ENCODE measurements at places on chromosomes 1 and 21. TPM values are rescaled to one million over a fixed set of nuclear protein-coding genes. Genes with fewer than 3 reads are reported as not detected.

The MYOM3 gene
- total RNA-seq: not detected

The OR2L3 gene
- total RNA-seq: 1.6 TPM

The BCAR3 gene
- total RNA-seq: 1.1 TPM

The NBPF6 gene
- total RNA-seq: under 0.01 TPM

The ANKRD65 gene
- total RNA-seq: 0.54 TPM

Data from hematopoietic multipotent progenitor cell (in vitro differentiated cells).